ENCODE measurements at places on chromosomes 7 and 10. TPM values are rescaled to one million over a fixed set of nuclear protein-coding genes. Genes with fewer than 3 reads are reported as not detected.

- no peak for DNase-seq
Observed at GRCh38 chr7:46756996-46757395, 824.9 kb downstream of the TNS3 start.

GRCh38 chr10:51073453-51074237 is 642 bp upstream of the PRKG1 start:
- DNase-seq = no peak

DNA sequence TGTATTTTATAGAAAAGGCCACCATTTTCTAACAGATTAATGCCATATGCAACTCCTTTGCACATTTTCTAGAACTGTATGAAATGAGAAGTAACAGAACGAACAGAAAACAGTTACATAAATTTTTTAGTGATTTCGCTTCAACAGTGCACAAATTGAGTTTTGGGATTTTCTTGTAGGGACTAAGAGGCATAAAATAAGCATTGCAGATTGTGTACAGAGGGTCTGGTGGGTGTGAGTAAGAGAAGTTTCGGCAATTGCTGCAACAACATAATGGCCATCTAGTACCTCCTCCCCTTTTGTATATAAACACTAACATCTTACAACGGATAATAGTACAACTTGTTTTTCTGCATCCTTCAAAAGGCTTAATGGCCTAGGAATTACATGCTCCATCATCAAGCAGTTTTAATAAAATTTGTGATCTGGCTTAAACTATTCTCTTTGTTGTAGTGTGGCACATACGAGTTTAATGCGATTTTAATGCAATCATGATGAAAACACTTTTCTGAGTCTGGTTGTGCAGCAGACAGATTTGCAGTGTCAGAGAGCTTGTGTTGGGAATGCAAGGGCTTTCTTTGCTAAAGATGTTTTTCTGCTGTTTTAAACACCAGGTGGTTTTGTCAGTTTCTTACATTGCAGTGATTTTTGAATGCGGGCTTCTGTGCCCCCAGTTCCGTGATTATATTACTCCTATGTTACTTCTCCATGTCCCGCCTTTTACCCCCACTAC is 2.9 kb downstream of the GLCCI1 start:
- no peak for DNase-seq

Gene TMEM168
- 20.7 TPM for total RNA-seq

- DNase-seq = no peak
Observed at GRCh38 chr7:134640842-134641715, 5.6 kb upstream of the BPGM start.

GRCh38 chr7:44060948-44061644 is 4.3 kb downstream of the PGAM2 start:
- DNase-seq = peak; percentile 16

GRCh38 chr7:101412976-101413375 is 50.3 kb downstream of the COL26A1 start:
- DNase-seq = no peak

GRCh38 chr7:6232116-6232515 is 40.3 kb downstream of the CYTH3 start:
- DNase-seq = no peak

- no peak for DNase-seq
Observed at GRCh38 chr7:155265961-155266360, 31.7 kb upstream of the INSIG1 start.

- no peak for DNase-seq
Observed at GRCh38 chr10:24180891-24181290, 28.0 kb upstream of the KIAA1217 start.

DNA sequence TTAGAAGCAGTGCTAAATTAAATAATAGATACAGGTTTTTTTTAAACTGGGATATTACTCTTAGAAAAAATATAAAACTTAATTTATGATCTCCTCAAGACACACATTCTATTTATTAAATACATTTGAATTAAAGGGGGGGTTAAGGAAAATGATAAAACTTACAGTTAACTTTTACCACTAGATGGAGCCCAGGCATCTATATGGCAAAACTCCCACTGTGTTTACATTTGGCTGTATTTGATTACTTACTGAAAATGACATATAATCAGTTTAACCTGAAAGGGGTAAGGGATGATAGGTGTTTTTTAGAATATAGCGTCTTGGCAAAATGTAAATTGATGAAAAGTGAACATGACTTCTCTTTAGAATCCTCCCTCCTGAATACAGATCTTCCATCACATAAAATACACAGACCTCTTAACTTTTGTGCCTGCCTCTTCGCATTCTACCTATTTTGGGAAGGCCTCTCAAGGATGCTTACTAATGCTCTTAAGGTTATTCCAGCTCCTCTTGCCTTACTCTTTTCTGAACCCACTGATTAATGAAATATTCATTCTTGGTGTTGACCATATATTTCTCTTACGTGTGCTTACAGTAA is 235.7 kb downstream of the AGMO start:
- DNase-seq = no peak

GRCh38 chr7:120553491-120553890 is 280.5 kb downstream of the KCND2 start:
- DNase-seq = no peak

Gene PLCE1
- not detected for total RNA-seq

Gene HOXA5
- total RNA-seq = not detected

Gene ACHE
- 0.34 TPM for total RNA-seq

All from activated naive CD8-positive, alpha-beta T cell treated with anti-CD3 and anti-CD28 coated beads, Interleukin-2, amount 10 ng/mL, durations not matched to agents 7 days and 5 days (primary cell).